Cardiac fibroblast (primary cell): ENCODE measurements at places on chromosomes 6 and 20.

- DNase-seq: no peak
Observed at GRCh38 chr20:36936341-36936740, 15.2 kb downstream of the SAMHD1 start.

DNA sequence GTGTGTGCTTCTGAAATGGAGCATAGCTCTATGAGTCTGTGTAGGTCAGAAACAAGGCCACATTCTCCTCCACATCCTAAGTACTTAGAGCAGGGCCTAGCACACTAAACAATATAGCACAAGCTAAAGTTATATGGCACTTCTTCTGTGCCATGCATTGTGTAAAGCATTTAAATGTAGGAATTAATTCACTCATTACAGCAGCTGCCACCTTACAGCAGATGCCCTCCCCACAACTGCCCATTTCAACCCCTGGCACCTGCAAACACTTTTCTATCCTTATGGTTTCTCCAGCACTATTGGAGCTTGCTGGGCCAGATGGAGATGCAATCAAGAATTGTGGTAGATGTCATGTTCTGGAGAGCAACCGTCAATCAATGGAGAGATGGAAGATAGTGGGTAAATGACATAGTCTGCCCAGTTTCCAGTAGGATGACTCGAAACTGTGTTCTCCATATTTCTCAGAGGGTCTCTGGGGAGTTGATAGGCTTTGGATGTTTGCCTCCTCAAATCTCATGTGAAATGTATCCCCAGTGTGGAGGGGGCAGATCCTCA lies 373.7 kb downstream of the DOK5 start:
- DNase-seq: no peak

DNA sequence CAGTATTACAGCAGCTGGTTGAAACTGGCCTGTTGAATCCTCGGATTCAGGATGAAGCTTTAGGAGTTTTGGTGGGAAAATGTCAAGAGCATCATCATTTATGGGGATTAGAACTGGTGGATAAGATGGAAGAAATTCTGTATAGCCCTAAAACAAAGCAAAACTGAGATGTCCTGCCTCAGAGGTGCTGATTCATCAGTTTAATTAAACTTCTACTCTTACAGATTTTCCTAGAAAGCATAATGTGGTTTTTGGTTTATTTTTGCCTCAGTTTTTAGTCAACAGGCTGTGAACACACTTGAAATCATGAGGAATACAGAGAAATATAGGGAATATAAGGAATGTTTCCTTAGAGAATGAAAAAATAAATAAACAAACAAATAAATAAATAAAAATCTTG lies 228.7 kb upstream of the POU3F2 start:
- no peak for DNase-seq

GRCh38 chr6:134537146-134537555 lies 219.2 kb upstream of the SGK1 start:
- peak; percentile 55 for DNase-seq

DNA sequence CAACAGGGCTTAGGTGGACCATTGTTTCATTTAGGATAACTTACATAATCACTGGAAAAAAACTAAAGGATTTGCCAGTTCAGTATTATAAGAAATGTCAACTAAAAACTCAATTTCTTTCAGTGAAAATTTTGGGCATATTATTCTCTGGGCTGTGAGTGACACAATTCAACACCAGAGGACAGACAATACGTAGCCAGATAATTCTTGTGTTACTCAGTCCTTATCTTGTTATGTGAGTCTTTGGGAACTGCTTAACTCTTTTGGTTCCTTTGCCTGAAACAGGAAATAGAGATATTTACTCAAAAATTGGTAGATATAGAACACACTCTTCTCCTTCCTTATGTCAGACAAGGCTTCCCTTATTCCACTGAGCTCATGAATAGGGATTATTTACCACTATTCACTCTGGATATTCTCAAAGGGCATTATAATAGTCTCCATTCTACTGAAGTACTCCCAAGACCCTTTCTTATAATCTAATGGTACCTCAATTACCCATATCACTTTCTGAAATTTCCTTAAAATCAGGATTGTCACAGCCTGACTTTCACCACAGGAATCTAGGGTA lies 4.9 kb upstream of the BEND6 start:
- DNase-seq: peak; percentile 42

DNA sequence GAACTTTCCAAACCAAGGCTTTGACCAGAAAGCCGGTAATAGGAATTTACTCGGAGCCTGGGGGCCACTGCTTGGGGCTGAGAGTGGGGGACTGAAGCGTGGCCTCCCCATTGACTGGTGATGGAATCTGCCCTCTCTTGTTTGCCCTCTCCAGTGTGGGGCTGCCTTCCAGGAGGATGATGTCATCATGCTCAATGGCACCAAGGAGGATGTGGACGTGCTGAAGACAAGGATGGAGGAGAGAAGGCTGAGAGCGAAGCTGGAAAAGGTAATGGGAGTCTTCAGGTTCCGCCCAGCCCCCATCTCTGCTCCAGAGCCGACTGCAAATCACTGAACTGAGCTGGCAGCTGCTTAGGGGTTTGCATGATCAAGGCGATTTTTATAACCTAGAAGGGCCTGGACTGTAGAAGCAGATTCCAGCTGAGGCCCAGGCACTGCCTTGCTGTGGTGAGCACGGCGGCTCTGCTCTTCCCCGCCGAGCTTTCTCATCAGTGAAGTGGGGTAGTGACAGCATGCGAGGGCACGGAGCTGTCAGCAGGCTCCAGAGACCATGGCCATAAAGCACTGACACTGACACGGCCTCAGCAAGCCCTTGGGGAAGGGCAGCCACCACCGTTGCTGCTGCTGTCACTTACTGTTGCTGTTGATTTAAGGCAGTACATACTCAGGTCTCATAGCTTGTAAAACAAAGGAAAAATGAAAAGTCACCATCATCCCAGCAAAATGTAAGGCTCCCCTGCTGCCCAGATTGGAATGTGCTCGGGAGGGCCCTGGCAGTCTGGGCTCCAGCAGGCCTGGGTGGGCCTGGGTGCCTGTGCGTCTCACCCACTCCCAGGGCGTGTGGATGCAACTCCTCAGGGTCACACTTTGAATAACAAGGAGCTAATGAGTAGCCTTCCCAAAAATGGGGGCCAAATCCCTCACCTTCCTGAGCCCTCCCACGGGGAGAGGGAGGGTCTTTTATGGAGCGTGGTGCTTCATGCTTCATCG lies 11.1 kb upstream of the FAM209A start:
- DNase-seq: no peak

GRCh38 chr6:68738039-68738438 lies 103.0 kb downstream of the ADGRB3 start:
- DNase-seq: no peak

DNA sequence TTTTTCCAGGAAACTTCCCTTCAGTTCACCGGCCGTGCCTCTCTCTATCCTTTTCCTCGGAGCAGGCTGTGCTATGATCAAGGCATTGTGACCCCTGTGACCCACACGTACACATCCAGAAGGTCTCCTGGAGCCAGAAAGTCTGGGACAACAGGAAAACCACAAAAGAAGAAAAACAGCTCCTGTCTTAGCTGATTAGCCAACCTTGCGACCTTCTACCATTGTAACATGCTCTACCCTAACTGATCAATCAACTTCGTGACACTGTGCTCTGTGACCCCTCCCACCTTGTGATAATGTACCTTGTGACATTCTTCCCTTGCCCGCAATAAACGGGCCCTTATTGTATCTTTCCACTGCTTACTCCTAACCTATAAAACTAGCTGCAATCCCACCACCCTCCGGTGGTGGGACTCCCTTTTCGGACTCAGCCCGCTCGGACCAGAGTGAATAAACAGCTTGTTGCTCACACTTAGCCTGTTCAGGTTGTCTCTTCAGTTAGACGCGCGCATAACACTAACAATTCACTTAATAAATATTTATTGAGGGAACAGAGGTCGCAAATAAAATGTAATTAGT lies 24.2 kb downstream of the ZNF311 start:
- DNase-seq: peak; percentile 84

- DNase-seq: no peak
Observed at GRCh38 chr6:43983632-43984031, 143.6 kb downstream of the MRPL14 start.

- DNase-seq: peak; percentile 6
Observed at GRCh38 chr20:542777-543368, 717 bp downstream of the CSNK2A1 start.

DNA sequence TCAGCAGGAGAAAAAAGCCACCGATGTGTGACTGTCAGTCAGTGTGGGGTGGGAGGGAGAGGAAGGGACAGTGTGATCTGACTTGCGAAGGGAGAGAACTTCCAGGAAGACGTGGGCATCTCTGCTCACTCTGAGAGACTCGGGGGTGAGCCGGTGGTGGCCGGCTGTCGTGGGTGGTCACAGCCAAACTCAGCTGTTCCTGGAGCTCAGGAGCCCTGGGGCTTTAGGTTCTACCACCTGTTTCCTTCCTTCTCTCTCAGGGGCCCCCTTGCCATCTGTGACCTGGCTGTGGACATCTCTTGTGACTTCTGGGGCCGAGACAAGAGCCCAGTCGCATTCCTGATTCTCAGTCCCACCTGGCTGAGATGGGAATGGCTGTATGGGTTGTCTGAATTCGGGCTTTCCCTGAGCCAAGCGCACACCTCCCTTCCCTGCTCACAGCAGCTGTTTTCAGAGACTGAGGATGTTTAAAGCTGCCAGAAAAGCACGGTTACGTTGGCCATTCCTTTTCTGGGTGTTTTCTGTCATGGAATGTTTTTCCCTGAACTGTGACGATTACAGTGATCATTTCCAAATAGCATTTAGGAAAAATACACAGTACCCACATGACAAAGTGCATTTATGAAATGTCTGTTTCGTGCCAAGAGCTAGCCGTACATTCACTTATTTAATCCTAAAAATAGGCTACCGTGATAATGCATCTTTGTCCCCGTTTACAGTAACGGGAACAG lies 36.5 kb downstream of the SYNJ2 start:
- peak; percentile 74 for DNase-seq

GRCh38 chr6:39669207-39669972 lies 55.8 kb downstream of the KIF6 start:
- no peak for DNase-seq

- peak; percentile 61 for DNase-seq
Observed at GRCh38 chr6:132365281-132365907, 35.9 kb downstream of the MOXD1 start.

- DNase-seq: no peak
Observed at GRCh38 chr6:34909320-34909883, 20.3 kb downstream of the ANKS1A start.

DNA sequence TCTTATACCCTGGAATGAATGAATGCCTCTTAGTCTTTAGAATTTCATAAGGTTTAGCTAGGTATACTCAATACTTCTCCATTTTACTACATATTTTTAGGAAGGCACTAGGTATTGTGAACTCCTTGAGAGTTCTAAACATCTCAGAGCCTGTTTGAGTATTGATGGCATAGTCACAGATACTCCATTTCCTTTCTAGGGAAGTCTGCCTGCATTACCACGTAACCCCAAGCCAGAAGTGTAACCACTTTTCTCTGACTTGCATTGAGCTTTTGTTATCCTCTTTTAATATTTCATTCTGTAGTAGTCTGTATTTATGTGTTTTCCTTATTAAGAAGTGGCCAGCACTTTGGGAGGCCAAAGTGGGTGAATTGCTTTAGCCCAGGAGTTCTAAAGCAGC lies 12.2 kb downstream of the TOP1 start:
- no peak for DNase-seq

DNA sequence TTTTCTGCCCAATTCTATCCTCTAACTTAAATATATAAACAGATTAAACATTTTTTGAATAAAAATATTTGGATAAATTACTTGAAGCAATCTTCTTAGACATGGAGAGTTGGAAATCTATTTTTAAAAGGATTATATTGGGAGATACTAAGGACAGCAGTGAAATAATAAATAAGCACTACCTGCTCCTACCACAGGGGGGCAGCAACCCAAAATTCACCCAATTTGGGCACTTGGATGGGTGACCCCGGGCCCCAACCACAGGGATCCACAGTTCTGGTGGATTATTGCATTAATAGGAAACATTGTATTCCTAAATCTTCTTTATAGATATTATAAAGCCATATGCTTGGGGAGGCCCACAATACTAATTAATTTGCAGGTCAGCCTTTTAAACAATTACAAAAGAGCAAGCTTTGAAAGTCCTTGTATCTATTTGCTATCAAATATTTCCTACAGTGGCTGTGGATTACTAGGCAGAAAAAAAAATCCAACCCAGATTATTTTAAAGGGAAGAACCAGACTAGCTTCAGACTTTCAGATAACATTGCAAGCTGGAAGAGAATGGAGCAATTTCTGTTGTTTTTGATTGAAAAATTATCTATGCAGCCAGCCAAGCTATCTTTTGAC lies 66.4 kb upstream of the PDE10A start:
- peak; percentile 55 for DNase-seq

- no peak for DNase-seq
Observed at GRCh38 chr6:75893776-75894152, 144.7 kb downstream of the MYO6 start.

GRCh38 chr20:47949230-47949629 lies 163.9 kb upstream of the SULF2 start:
- no peak for DNase-seq

- no peak for DNase-seq
Observed at GRCh38 chr6:49333345-49334125, 129.5 kb downstream of the MMUT start.

DNA sequence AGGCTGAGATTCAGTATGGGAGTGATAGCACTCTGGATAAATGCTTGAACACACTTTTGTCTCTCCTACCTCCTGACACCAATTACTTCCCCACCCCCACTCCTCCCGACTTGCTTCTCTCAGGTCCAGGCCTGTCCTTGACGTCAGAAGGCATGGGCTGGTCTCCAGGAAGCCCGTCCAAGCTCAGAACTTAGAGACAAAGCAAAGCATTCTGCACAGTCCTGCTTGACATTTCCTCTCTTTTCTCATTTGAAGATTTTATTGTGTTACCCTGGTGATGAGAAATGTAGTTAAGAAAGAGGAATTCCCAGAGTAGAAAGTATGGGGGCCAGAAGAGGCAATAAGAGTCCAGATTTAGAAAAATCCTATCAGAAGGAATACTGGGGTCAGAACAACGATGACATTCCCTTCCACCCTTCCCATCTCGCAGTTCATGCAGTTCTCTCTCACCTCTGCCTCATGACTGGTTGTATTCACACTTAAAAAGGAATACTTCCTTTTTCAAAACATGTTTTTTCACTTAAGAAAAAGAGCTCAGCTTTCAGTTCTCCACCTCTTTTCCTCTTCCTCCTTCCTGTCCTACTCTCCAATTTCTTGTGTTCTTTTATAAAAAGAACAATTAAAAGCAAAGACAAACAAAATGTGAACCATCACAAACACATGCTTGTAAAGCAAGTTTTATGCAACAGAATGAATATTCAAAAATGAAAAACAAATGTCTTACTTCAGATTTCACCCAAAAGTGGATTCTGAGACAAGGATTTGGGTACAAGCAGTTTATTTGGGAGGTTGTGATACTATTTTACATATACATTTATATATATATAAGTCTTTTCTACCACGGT lies 18.5 kb upstream of the FAM184A start:
- peak; percentile 37 for DNase-seq
